ENCODE measurements at places on chromosomes 3 and 15. TPM values are rescaled to one million over a fixed set of nuclear protein-coding genes. Genes with fewer than 3 reads are reported as not detected.

- peaks cover 10% of the 10 kb centered on the region for H3K4me1 ChIP-seq
- DNase-seq = no peak
- H3K4me3 ChIP-seq = peak overlapping the region; percentile 2
- H3K27me3 ChIP-seq = no peaks in the 10 kb centered on the region
- no peaks in the 10 kb centered on the region for H3K36me3 ChIP-seq
- H3K27ac ChIP-seq = peak overlapping the region; percentile 61
These were observed 14.9 kb downstream of the SERPINI1 start for GRCh38 chr3:167750272-167750971.

DNA sequence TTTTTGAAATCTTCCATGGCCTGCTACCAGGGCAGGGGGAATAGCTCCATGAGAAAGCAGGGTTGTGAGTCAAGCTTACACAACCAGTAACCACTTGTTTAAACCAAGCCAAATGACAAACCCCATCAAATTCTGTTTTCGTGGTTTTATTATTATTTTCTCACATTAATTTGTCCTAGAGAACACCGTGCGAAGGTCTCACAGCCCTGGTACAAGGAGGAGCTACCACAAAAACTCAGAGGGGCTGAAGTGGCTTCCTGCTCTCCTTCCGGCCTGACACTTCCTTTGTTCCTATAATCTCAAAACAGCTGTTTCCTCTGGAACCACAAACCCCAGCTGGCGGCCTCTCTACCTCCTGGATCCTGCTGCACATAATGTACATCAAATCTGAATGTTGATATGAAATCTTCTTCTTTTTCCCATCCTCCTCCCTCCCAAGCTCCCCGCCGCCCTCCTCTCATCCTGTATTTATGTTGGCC, 375.9 kb downstream of the MCTP2 start:
- H3K4me3 ChIP-seq = peak overlapping the region; percentile 20
- H3K27ac ChIP-seq = peak overlapping the region; percentile 59
- H3K36me3 ChIP-seq = peaks cover 6% of the 10 kb centered on the region
- peaks cover 38% of the 10 kb centered on the region for H3K4me1 ChIP-seq
- peaks cover 68% of the 10 kb centered on the region for H3K27me3 ChIP-seq
- peak; percentile 51 for DNase-seq

Gene HMG20A
- 46.3 TPM for total RNA-seq

- no peak for DNase-seq
- no peak overlapping the region for H3K4me3 ChIP-seq
- H3K27ac ChIP-seq = no peak overlapping the region
- H3K4me1 ChIP-seq = peaks cover 4% of the 10 kb centered on the region
- H3K27me3 ChIP-seq = peaks cover 11% of the 10 kb centered on the region
These were observed 24.8 kb downstream of the LINGO1 start for GRCh38 chr15:77607894-77608261.

Gene RLBP1
- total RNA-seq = not detected

DNA sequence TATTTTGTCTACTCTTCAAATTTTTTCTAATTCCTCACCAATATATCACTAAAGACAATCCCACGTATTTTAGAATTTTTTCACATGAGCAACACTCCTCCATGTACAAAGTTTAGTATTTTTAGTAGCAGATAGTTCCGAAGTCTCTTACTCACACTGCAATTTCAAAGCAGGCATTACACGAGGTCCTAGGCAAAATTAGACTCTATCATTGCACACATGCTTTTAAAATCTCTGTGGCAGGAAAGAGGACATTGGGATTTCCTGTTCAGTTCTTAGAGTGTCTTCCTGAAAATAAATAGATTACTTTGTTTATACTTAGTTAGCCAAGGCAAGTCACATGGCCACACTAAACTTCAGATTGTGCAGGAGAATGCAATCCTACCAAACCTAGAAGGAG, 847.7 kb downstream of the ROBO2 start:
- no peaks in the 10 kb centered on the region for H3K27me3 ChIP-seq
- no peak for DNase-seq
- no peak overlapping the region for H3K27ac ChIP-seq

GRCh38 chr3:135556174-135556573, 409.4 kb upstream of the PPP2R3A start:
- H3K4me3 ChIP-seq = no peak overlapping the region
- no peak for DNase-seq
- no peaks in the 10 kb centered on the region for H3K36me3 ChIP-seq
- H3K27me3 ChIP-seq = no peaks in the 10 kb centered on the region
- no peaks in the 10 kb centered on the region for H3K4me1 ChIP-seq

DNA sequence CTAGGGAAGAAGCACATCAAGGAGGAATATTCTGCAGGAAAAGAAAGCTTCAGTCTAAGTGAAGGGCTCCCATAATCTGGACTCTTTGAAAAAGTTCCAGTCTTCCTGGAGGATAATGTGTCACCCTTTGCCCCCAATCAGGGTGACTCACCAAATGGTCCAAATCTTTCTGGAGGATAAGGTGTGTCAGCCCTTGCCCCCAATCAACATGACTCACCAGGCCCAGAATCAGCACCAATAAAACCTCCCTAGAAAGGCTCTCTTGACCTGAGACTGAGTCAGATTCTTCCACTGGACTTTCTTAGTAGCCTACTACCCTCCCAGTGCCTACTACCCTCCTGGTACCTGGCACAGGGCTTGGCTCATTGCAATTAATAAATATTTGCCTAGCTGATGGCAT, 9.5 kb upstream of the ARL14 start:
- peaks cover 4% of the 10 kb centered on the region for H3K4me1 ChIP-seq
- no peak overlapping the region for H3K4me3 ChIP-seq
- DNase-seq = no peak
- no peaks in the 10 kb centered on the region for H3K36me3 ChIP-seq
